ENCODE measurements at places on chromosomes 3 and 15. TPM values are rescaled to one million over a fixed set of nuclear protein-coding genes. Genes with fewer than 3 reads are reported as not detected.

DNA sequence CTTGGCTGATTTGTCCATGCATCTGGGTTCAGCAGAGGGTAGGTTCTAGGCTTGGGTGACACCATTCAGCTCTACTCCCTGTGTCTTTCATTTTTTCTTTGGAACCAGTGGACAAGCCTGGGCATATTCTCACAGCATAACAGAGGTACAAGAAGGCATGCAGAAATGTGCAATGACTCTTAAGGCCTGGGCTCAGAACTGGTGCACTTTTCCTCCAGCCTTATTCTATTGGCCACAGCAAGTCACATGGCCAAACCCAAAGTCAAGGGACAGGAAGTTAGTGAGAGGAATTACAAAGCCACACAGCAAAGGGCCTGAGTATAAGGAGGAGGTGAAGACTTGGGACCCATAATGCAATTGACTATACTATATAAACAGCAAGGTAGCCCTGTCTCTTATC, 200.9 kb upstream of the CTDSPL start:
- no peaks in the 10 kb centered on the region for H3K4me1 ChIP-seq
- peaks cover 21% of the 10 kb centered on the region for H3K36me3 ChIP-seq
- H3K4me3 ChIP-seq: no peak overlapping the region
- H3K27me3 ChIP-seq: peaks cover 21% of the 10 kb centered on the region
- no peak overlapping the region for H3K27ac ChIP-seq

GRCh38 chr3:149828390-149828789, 15.4 kb downstream of the RNF13 start:
- DNase-seq: no peak
- H3K4me1 ChIP-seq: peaks cover 13% of the 10 kb centered on the region
- H3K4me3 ChIP-seq: no peak overlapping the region
- H3K36me3 ChIP-seq: peaks cover 21% of the 10 kb centered on the region
- H3K27me3 ChIP-seq: no peaks in the 10 kb centered on the region
- H3K27ac ChIP-seq: no peak overlapping the region

IGSF11 gene
- polyA plus RNA-seq: not detected

DNA sequence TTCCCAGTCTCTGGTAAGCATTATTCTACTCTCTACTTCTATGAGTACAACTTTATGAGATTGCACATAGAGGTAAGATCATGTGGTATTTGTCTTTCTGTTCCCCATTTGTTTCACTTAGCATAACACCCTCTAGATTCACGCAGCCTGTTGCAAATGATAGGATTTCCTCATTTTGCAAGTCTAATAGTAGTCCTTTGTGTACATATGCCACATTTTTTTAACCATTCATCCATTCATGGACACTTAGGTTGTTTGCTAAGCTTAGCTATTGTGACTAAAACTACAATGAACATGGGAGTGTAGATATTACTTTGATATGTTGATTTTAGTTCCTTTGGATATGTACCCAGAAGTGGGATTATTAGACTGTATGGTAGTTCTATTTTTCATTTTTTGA, 717.9 kb upstream of the ALCAM start:
- no peak for DNase-seq
- H3K27ac ChIP-seq: no peak overlapping the region
- no peaks in the 10 kb centered on the region for H3K27me3 ChIP-seq
- no peaks in the 10 kb centered on the region for H3K4me1 ChIP-seq
- no peaks in the 10 kb centered on the region for H3K36me3 ChIP-seq

GRCh38 chr3:73727117-73727821, 102.5 kb upstream of the PDZRN3 start:
- peaks cover 8% of the 10 kb centered on the region for H3K27me3 ChIP-seq
- no peak for DNase-seq
- no peak overlapping the region for H3K4me3 ChIP-seq
- no peak overlapping the region for H3K27ac ChIP-seq
- H3K36me3 ChIP-seq: peaks cover 2% of the 10 kb centered on the region

DNA sequence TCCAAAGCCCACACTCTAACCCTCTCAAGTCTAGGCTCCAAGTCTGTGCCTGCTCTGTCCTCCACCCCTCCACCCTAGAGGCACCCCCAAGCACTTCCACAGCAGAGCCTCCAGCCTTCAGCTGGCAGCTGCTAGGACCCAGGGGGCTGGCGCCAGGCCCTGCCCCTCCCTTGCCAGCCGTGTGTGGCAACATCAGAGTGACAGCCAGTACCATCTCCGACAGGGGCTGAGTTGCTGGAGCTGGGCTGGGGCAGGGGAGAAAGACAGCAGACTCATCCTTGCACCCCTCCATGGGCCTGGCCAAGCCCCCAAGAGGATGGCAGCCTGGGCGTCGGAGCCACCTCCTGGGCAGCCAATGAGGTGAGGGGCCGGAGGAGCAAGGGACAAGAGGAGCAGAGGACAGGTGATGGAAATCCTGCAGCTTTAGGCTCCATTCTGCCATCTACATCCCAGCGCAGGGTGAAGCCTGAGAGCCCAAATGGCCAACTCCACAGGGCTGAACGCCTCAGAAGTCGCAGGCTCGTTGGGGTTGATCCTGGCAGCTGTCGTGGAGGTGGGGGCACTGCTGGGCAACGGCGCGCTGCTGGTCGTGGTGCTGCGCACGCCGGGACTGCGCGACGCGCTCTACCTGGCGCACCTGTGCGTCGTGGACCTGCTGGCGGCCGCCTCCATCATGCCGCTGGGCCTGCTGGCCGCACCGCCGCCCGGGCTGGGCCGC, at the start of gene GPR62:
TSS of gene GPR62 (plus strand) at position 207 of the 718 bp plus-strand sequence. CDS start at position 479, 272 bp downstream.
- H3K4me1 ChIP-seq: peaks cover 9% of the 10 kb centered on the region

DNA sequence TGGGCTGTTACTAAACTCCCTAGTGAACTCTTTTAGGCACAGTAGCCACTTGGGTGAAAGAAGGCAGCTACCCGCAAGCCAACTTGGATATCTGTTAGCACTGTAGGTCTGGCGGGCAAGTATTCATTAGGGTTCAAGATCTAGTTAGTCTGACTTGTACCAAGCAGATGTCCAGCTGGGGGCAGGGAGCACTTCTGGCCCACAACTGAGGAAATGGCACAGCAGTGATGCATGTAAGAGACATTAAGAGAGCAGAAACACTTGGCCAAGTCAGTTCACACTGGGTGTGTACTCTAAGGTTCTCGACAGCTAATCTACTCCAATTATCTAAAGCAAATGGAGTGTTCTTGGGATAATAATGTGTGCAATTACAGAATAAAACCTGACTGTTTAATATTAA, 131.7 kb downstream of the CTNNB1 start:
- no peak for DNase-seq
- H3K36me3 ChIP-seq: no peaks in the 10 kb centered on the region
- H3K4me1 ChIP-seq: no peaks in the 10 kb centered on the region
- no peak overlapping the region for H3K27ac ChIP-seq
- H3K4me3 ChIP-seq: no peak overlapping the region

CCRL2 gene
- polyA plus RNA-seq: 1.1 TPM

DNA sequence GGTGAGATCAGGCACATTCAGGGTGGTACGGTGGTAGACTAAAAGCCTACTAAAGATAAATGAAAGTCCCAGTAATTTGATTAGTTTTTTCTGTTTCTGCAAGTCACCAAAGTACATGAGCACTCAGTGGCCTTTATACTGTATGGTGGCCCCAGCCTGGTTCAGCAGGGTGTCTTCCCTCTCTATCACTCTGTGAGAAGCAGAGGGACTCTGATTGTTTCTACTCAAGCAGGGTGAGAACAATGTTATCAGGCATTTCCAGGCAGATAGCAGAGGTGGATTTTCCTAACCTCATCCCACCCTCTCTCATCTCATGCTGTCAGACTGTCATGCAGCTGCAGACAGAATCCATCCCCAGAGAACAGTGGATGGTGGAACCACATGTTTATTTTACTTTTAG, 71.5 kb upstream of the BFSP2 start:
- H3K27ac ChIP-seq: no peak overlapping the region
- no peaks in the 10 kb centered on the region for H3K36me3 ChIP-seq
- no peak overlapping the region for H3K4me3 ChIP-seq
- H3K4me1 ChIP-seq: no peaks in the 10 kb centered on the region

DNA sequence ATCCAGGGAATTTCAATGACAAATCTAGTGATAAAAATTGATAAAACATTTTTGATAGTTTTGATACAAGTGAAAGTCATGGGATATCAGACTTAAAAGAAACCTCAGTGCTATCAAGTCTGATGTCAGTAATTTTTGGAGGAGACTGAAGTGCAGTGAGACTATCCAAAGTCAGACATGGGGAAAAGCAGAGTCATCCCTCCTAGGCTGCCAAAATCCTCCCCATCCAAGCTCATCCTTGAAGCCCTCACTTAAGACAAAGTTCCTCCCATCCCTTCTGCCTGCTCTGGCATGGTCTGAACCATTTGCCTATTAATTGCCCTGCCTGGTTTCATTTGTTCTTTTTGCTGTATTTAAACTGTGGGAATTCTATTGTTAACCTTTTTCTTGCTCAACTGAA, 456.9 kb upstream of the UBE2E2 start:
- H3K4me1 ChIP-seq: no peaks in the 10 kb centered on the region
- no peak overlapping the region for H3K27ac ChIP-seq
- no peaks in the 10 kb centered on the region for H3K36me3 ChIP-seq

- H3K4me1 ChIP-seq: no peaks in the 10 kb centered on the region
- no peaks in the 10 kb centered on the region for H3K36me3 ChIP-seq
- DNase-seq: no peak
- no peak overlapping the region for H3K27ac ChIP-seq
Measured at GRCh38 chr3:108493862-108494261, 16.5 kb downstream of the MYH15 start.

GRCh38 chr3:194277786-194278130, 73.4 kb downstream of the CPN2 start:
- no peaks in the 10 kb centered on the region for H3K36me3 ChIP-seq
- peaks cover 1% of the 10 kb centered on the region for H3K27me3 ChIP-seq
- H3K27ac ChIP-seq: no peak overlapping the region
- H3K4me3 ChIP-seq: no peak overlapping the region
- H3K4me1 ChIP-seq: peaks cover 7% of the 10 kb centered on the region

GRCh38 chr3:32613183-32613582, 42.5 kb upstream of the DYNC1LI1 start:
- no peaks in the 10 kb centered on the region for H3K36me3 ChIP-seq
- no peak overlapping the region for H3K27ac ChIP-seq
- peaks cover 16% of the 10 kb centered on the region for H3K27me3 ChIP-seq
- no peaks in the 10 kb centered on the region for H3K4me1 ChIP-seq

- peaks cover 14% of the 10 kb centered on the region for H3K27me3 ChIP-seq
- no peak for DNase-seq
- no peak overlapping the region for H3K27ac ChIP-seq
Measured at GRCh38 chr3:100871306-100871705, 121.9 kb downstream of the ABI3BP start.

SPRED1 gene
- polyA plus RNA-seq: 0.24 TPM

PTPN23 gene
- 3.0 TPM for polyA plus RNA-seq

GRCh38 chr3:138199851-138200250, 12.8 kb downstream of the ARMC8 start:
- H3K4me1 ChIP-seq: peaks cover 20% of the 10 kb centered on the region
- H3K27ac ChIP-seq: no peak overlapping the region
- DNase-seq: no peak
- no peak overlapping the region for H3K4me3 ChIP-seq
- peaks cover 18% of the 10 kb centered on the region for H3K36me3 ChIP-seq

SLC41A3 gene
- polyA plus RNA-seq: 21.4 TPM

DNA sequence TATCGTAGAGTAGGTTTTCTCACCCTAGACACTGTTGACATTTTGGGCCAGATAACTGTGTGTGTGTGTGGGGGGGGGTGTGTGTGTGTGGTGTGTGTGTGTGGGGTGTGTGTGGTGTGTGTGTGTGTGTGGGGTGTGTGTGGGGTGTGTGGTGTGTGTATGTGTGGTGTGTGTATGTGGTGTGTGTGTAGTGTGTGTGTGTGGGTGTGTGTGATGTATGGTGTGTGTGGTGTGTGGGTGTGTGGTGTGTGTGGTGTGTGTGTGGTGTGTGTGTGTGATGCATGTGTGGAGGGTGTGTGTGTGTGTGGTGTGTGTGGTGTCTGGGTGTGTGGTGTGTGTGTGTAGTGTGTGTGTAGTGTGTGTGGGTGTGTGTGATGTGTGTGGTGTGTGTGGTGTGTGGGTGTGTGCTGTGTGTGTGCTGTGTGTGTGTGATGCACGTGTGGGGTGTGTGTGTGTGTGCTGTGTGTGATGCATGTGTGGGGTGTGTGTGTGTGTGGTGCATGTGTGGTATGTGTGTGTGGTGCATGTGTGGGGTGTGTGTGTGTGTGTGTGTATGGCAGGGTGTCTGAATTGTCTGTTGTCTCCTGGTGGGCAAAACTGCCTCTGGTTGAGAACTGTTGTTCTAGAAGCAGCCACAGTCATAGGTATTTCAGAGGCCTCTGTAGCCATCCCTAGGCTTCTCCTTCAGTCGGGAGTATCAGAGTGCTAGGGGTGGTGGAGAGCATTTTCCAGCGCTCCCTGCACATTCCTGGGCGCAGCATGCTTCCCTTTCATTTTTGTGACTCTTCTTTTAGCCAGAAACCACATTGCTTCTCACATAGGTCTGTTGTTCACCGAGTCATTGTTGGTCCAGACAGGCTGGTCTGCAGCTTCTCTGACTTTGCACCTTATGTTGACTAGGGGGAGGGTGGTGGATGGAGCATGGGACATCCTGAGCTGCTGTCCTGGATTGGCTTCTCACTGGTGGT, 84.4 kb downstream of the THSD4 start:
- no peak overlapping the region for H3K4me3 ChIP-seq
- no peaks in the 10 kb centered on the region for H3K36me3 ChIP-seq
- no peak for DNase-seq
- H3K4me1 ChIP-seq: no peaks in the 10 kb centered on the region

DNA sequence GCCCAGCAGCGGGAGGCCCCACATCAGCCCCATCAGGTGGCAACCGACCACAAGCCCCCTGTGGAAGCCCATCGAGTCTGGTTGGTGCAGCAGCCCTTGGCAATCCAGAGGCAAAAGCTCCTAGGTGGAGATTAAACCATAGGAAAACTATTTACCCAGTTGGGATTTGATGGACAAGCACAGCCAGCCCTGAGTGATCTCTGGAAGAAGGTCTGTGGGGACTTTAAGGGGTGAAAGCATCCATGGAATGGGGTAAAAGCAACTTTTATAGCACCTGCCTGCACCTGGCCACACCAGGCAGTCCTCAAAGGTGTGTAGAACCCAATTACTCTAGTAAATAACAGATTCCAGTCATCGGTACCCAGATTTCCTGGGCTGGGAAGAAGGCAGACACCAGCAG, 206.3 kb downstream of the IGSF11 start:
- H3K27ac ChIP-seq: no peak overlapping the region
- no peaks in the 10 kb centered on the region for H3K36me3 ChIP-seq
- H3K4me1 ChIP-seq: no peaks in the 10 kb centered on the region

DNA sequence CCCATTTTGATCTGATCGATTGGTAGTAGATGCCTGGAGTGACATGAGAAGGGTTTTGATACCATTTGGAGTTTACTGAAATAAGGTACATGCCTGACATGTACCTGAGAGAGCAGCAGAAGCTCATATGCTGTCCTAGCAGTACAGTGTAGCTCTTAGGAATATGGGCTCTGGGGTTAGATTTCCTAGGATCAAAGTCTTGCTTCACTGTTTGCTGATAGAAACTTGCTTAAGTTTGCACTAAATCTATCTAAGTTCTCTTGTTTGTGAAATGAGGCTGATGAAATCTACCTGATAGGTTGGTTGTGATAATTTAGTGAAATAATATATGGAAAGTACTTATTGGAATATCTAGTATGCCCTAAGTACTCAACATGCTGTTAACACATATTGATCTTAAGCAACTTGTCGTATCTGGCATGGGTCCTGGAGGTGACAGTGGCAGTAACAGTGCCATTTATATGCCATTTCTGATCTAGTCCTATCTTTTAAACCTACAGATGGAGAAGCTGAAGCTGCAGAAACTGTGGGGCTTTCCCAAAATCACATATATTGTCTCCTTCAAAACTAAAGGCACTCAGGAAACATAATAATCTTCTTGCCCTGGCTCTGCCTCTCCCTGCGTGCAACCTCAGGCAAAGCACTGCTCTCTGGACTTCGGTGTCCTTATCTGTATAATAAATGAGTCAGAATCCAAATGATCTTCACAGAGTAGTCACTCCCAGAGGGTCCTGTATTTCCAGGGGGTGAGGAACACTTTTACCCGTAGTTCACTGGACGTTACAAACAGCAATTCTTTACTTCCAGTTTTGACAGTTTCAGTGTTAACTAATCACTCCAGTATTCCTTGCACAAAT, 223.6 kb upstream of the SETMAR start:
- peaks cover 10% of the 10 kb centered on the region for H3K4me1 ChIP-seq
- H3K36me3 ChIP-seq: no peaks in the 10 kb centered on the region
- H3K4me3 ChIP-seq: no peak overlapping the region
- no peaks in the 10 kb centered on the region for H3K27me3 ChIP-seq
